OCI-LY7 (cell line): ENCODE measurements at places on chromosomes 3 and 15.

DNA sequence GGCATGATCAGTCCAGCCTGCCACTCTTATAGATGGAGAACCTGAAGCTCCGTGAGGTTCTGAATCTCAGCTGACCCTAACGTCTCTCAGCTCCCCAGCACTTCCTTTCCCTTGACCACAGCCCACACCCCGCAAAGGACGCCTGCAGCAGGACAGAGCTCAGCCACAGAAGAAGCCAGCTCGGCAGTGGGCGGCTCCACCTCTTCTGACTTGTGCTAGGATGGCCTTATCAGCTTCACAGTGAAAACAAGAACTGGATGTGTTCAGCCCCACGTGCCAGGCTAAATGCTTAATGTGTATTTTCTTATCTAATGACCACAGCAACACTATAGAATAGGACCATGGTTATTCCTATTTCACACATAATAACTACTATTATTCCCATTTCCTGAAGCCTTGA is 127.6 kb downstream of the ARNT2 start:
- DNase-seq, result no peak

- DNase-seq, result no peak
Observed at GRCh38 chr15:92495446-92495845, 101.8 kb downstream of the ST8SIA2 start.

DNA sequence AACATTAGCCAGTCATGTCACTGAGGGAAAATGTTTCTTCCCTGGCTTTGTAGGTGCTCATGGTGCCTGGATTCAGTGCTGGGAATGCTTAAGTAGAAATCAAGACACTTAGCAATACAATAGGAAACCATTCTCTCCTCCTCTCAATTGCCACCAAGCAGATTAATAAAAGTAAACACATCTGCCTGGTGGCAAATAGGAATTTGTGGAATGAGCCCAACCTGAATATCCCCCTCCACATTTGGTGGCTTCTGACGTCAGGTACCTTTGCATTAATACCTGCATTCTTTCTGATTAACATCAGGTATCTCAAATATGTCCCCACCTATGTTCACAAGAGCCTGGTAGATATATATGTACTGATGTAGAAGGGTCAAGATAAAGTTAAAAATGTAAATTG is 42.7 kb downstream of the PPP2R3A start:
- DNase-seq, result no peak

DNA sequence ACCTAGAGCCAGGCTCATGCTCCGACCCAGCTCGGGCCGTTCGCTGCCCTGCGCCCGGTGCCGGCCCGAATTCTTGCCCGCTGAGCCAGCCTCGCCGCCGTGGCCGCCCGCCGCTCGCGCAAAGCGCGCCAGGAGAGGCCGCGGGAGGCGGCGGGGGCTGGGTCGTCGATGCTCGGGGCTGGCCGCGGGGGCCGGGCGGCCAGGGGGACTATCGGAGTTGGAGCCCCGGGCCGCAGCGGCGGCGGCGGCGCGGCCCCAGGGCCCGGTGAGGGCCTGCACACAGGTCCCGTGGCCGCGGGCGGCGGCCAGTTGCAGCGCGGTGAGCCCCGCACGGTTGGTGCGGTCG is 1.1 kb downstream of the ANKRD63 start:
- no peak for DNase-seq

DNA sequence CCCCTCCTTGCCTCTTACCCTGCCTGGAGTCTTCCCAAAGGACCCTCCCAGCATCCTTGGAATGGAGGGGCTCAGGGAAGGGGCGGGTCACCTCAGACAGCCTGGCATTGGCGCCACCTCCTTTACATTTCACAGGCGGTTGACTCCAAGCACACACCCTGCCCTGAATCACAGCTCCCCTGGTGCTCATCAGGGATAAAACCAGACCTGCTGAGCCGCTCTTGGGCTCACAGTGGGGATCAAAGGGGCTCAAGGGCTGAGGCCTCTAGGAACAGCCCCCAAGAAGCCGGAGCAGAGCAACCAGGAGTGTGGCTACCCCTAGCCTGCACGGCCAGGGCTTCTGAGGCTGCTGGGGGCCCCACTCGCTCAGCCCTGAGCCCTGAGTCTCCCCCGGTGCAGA is 16.6 kb downstream of the LINGO1 start:
- no peak for DNase-seq

DNA sequence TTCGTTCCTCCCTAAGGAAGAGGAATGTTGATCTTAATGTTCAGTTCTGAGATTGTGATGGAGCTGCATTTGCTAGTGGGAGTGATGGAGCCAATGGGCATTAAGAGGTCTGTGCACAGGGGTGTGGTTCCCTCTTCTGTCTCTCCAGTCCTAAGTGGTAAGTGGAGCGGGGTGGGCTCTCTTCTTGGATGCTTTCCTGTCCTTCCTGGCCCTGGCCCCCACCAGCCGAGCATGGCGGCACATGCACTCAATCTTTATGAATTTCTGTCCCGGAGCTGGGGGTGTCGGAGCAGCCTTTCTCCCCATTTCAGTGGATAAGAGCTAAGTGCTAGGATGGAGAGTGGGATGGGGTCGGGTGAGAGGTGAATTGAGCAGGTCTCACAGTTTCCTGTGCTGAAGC is 37.6 kb upstream of the ADCY5 start:
- no peak for DNase-seq

DNA sequence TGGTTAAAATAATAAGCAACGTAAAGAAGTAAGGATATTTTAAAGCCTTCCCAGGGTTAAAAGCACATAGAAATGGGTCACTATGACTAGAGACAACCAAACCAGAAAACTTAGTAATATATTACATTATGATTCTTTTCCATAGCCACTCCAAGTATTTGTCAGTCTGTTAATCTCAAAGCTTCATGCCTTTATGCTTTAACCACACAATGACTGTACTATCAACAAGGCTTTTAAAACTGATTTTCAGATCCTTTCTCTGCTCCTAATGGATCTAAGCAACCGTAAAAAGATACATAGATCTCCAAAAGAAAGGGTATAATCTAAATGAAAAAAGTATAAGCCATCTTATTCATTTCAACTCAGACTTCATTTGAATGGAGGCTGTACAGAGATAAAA is 14.4 kb downstream of the SECISBP2L start:
- no peak for DNase-seq

DNA sequence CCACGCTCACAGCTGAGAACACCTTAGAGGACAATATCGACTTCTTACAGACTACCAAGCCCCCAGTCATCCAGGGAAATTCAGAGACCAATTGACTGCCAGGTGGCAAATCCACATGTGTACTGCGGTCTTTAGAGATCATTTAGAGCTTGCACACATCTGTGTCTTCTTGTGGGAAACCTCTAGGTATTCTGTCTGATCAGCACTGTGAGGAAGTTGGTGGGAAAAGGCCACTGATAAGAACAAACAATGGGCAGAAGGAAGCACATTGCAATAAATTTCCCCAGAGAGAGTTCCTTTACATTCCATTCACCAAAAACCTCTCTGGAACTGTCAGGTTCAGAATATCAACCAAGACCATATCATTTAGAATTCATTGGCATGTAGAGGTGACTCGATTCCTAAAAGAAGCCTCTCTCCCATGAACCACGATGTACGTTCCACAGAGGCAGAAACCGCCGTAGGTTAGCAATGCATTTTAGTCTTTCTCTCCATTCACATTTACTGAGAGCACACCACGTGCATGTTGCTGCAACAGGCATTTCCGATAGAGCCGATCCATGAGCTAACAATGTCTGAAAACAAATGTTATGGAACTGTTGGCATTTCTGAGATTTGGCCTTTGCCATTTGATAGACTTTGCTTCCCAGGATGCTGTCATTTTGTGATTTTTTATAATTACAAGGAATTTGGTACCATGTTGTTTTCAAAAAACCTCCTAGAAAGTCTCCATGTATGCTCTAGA is 287.3 kb upstream of the TPRG1 start:
- DNase-seq, result no peak

DNA sequence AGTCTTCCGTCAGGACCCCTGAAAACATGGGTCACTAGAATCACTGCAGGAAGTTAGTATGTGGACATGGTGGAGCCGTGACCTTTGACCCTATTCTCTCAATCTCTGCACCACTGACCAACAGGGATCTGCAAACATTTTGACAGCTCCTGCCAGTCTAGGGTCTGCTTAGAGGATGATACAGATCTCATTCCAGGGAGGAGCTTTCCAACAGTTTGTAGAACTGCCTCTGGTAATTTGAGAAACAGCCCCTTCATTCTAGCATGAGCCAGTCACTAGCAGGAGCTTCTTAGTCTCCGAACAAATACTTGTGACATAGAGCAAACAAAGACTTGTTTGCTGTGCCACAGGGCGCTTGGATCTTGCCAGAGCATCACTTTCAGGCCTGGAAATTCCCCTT is 270.3 kb upstream of the CFAP20DC start:
- DNase-seq, result no peak

DNA sequence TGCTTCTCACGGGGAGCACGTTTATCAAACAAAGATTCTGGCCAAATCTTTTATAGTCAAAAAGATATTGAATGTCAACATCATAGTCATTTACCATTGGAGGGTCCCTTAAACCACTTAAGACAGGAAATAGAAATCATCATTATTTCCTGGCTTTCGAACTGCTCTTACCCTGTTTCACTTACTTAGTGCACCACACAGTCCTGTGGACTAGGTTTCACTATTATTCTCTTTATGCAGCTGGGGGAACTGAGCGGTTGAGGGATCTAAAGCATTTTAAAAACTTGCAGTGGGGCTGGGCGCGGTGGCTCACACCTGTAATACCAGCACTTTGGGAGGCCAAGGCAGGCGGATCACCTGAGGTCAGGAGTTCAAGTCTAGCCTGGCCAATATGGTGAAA is 13.7 kb upstream of the TPRG1 start:
- no peak for DNase-seq
